ENCODE measurements at places on chromosomes 4 and X. TPM values are rescaled to one million over a fixed set of nuclear protein-coding genes. Genes with fewer than 3 reads are reported as not detected.

GAGE1 gene
- not detected for total RNA-seq

POU3F4 gene
- total RNA-seq, result not detected

NOP14 gene
- total RNA-seq, result 22.2 TPM

HSD17B13 gene
- not detected for total RNA-seq

GAGE12F gene
- not detected for total RNA-seq

ANK2 gene
- total RNA-seq, result 71.2 TPM

MAGEA1 gene
- not detected for total RNA-seq

- H3K27me3 ChIP-seq, result peaks cover 13% of the 10 kb centered on the region
- no peak overlapping the region for H3K4me3 ChIP-seq
- no peak for DNase-seq
- H3K27ac ChIP-seq, result no peak overlapping the region
- no peaks in the 10 kb centered on the region for H3K4me1 ChIP-seq
- H3K36me3 ChIP-seq, result no peaks in the 10 kb centered on the region
Observed at GRCh38 chr4:146124023-146124680, 51.4 kb upstream of the LSM6 start.

DNA sequence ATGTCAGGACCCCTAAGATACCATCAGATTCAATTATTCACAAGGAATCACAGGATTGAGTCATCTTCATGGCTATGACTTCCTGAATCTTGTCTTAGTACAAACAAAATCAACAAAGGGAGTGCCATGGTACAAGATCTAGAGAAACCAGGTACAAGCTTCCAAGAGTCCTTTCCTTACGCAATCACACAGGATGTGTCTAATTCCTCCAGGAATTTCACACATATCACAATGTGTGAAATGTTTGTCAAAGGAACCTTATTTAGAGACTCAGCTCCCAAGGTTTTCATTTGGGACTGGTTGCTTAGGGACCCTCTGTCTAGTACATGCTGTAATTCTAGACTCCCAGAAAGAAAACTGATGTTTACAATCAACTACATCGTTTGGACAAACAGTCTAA, 83.0 kb downstream of the MAB21L2 start:
- no peaks in the 10 kb centered on the region for H3K27me3 ChIP-seq
- peaks cover 2% of the 10 kb centered on the region for H3K36me3 ChIP-seq

DNA sequence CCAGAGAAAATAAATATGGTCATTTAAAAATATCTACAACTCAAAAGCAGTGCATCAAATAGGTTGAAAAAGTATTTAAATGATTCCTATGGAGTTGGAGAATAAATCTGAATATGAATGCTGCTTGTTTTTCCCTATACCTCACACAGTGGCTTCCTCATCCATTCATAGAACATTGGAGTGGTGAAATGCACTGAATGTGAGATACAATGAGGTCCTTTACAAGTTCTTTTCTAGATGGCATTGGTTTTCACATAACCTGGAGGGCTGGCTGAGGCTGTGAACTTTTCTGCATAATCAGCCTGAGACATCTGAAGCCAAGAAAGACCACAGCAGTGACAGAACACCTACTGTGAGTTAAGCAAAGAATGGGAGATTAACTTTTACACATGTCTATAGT, 279.1 kb upstream of the NRK start:
- H3K27ac ChIP-seq, result no peak overlapping the region
- no peaks in the 10 kb centered on the region for H3K36me3 ChIP-seq
- no peaks in the 10 kb centered on the region for H3K27me3 ChIP-seq
- no peak for DNase-seq

DNA sequence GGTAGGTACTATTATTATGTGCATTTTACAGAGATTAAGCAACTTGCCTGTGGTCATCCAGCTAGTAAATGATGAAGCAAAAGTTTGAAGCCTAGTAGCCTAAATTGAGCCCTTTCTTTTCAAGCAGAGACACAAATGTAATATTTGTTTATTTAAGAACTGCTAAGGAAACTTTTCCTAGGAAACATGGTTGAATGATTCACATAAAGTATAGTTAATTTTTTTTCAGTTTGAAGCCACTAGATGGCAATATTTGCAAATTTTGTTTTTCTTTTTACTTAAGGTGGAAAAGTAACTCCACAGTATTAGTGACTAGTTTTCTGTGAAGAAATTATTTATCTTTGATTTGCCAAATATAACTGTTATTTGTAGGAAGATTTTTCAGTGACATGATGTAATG, 52.8 kb upstream of the ANKRD17 start:
- no peaks in the 10 kb centered on the region for H3K27me3 ChIP-seq
- no peak overlapping the region for H3K4me3 ChIP-seq
- DNase-seq, result no peak
- H3K27ac ChIP-seq, result peak overlapping the region; percentile 0
- no peaks in the 10 kb centered on the region for H3K36me3 ChIP-seq
- H3K4me1 ChIP-seq, result peaks cover 27% of the 10 kb centered on the region

DNA sequence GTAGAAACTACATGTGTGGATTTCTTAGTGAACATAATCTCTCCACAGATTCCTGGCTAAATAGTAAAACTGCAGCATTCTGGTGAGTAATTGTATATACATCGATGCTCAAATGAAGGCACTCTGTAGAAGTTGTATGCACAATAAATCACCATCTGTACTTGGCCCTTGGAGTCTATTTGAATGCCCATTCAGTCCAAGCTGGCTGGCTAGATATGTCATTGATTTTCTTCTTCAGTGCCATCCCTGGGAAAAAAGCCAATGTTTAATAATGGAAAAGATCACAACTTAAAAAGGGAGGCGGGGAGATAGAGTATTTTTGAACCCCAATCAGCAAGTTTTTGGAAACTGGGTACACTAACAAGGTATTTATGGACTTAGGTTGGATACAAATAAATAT, 381.0 kb upstream of the TEX13C start:
- H3K27me3 ChIP-seq, result peaks cover 8% of the 10 kb centered on the region
- H3K27ac ChIP-seq, result no peak overlapping the region
- no peaks in the 10 kb centered on the region for H3K4me1 ChIP-seq
- DNase-seq, result no peak

DNA sequence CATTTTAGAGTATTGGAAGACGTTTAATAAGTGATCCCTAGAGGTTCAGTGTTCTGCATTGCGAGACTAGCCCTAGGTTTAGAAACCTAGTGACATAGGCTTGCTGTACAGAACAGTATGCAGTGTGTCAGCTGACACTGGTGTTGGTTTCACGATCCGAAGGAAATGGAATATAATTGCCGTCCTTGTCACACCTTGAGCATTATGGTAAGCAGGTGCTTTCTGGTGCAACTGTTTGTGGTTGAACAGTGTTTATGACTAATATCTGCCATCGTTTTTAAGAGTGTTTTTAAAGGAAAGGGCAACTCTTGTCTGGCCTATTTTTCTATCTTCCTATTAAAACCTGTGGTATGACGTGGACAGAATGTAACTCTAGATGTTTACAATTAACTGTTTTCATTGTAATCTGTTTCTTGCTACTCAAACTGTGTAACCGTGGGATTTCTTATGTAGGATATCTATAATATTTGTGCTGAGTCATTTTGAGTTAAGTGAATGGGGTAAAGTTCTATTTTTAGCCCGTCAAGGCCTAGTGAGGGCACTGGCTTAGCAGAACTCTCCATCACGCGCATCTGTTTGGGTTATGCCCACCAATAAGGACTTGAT, 53.8 kb upstream of the TBC1D14 start:
- no peak for DNase-seq
- no peaks in the 10 kb centered on the region for H3K27me3 ChIP-seq
- H3K4me1 ChIP-seq, result peaks cover 18% of the 10 kb centered on the region
- H3K36me3 ChIP-seq, result peaks cover 9% of the 10 kb centered on the region

DNA sequence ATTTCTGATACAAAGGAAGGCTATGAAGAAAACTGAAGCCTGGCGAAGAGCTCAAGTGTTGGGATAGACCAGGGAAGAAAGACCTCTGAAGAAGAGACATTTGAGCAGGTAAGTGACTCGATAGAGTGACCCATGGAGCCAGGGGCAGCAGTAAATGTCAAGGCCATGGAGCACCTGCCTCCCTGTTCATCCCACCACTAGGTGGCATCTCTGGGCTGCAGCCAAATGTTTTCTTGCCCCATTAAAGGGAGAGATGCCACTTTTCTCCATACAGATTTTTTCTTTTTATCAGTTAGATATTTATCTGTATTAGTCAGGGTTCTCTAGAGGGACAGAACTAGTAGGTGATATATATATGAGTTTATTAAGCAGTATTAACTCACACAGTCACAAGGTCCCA, 4.9 kb upstream of the ZNF81 start:
- no peak overlapping the region for H3K4me3 ChIP-seq
- H3K27ac ChIP-seq, result no peak overlapping the region
- no peaks in the 10 kb centered on the region for H3K27me3 ChIP-seq
- peaks cover 3% of the 10 kb centered on the region for H3K4me1 ChIP-seq

DNA sequence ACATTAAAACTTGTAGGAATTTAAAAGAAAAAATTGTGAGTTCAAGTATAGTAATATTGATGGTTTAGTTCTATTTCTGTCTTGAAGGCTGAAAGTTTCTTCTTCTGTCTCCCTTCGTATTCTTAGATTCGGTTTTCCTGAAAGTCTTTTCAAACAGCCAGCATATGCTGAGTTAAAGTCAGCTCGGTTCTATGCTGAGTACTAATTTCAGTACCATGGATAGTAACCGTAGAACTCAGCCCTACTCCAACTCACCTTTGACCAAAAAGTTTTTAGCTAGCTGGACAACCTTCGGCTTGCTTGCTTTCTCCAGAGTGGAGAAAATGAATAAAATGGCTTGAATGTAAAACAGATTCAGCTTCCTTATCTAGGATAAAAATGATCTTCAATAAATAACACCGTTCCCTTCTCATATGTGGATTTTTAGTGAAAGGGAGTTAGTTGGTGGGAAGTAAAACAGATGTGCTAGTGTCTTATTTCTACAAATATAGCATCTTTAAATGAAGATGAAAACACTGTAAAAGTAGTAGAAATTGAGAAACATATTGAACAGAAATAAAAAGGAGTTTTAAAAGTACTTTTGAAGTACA, 5.2 kb downstream of the POU4F2 start:
- peaks cover 77% of the 10 kb centered on the region for H3K27me3 ChIP-seq
- H3K27ac ChIP-seq, result no peak overlapping the region
- DNase-seq, result no peak
- peaks cover 20% of the 10 kb centered on the region for H3K4me1 ChIP-seq
- H3K36me3 ChIP-seq, result peaks cover 3% of the 10 kb centered on the region

GRCh38 chr4:17580969-17581368, 4.0 kb downstream of the LAP3 start:
- no peak for DNase-seq
- H3K27me3 ChIP-seq, result no peaks in the 10 kb centered on the region
- peaks cover 24% of the 10 kb centered on the region for H3K4me1 ChIP-seq
- peaks cover 15% of the 10 kb centered on the region for H3K36me3 ChIP-seq
- peak overlapping the region; percentile 43 for H3K27ac ChIP-seq
- H3K4me3 ChIP-seq, result no peak overlapping the region

DNA sequence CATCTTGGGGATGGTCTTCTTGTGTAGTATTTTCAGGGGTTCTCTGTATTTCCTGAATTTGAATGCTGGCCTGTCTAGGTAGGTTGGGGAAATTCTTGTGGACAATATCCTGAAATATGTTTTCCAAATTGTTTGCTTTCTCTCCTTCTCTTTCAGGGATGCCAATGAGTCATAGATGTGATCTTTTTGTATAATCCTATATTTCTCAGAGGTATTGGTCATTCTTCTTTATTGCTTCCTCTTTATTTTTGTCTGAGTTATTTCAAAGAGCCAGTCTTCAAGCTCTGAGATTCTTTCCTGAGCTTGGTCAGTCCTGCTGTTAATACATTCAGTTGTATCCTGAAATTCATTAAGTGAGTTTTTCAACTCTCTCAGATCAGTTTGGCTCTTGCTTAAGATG, 73.1 kb downstream of the MAMLD1 start:
- DNase-seq, result no peak
- no peak overlapping the region for H3K4me3 ChIP-seq
- no peak overlapping the region for H3K27ac ChIP-seq
- H3K4me1 ChIP-seq, result peaks cover 8% of the 10 kb centered on the region
- no peaks in the 10 kb centered on the region for H3K27me3 ChIP-seq
- H3K36me3 ChIP-seq, result no peaks in the 10 kb centered on the region

DNA sequence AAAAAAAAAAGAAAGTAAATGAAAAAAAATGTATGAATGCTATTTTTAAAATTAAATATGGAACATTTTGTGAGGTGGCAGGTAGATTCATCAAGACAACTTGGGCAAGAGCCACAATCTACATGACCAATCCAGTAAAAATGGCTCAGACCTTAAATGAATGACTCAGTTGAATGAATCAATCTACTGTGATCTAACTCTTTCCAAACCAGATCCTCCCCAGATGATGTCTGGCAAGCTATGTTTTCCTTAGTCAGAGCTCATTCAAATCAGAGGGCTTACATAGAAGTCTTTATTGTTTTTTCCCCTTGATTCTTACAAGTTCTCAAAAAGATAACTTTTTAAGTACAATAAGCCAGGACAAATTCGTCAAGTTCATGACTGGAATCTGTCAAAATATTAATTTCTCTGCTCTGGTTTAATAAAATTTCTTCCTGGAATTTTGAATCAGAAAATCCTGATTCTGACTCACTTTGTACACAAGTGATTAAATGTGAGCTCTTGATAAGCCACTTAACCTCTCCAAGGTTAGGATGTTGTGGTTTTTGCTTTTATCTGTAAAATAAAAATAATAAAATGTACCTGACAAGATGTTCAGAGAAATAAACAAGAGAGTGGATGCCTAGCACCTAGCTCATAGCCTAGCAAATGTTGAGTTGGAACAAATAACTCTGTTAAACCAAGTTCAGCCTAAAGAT, 105.6 kb upstream of the SMIM31 start:
- no peaks in the 10 kb centered on the region for H3K36me3 ChIP-seq
- no peak overlapping the region for H3K4me3 ChIP-seq
- peaks cover 3% of the 10 kb centered on the region for H3K4me1 ChIP-seq
- no peak overlapping the region for H3K27ac ChIP-seq

GRCh38 chr4:185508181-185508580, 27.1 kb downstream of the PDLIM3 start:
- no peak for DNase-seq
- H3K4me3 ChIP-seq, result no peak overlapping the region
- H3K4me1 ChIP-seq, result peaks cover 23% of the 10 kb centered on the region

- DNase-seq, result no peak
- H3K4me1 ChIP-seq, result no peaks in the 10 kb centered on the region
- peaks cover 3% of the 10 kb centered on the region for H3K27me3 ChIP-seq
- H3K36me3 ChIP-seq, result no peaks in the 10 kb centered on the region
- H3K4me3 ChIP-seq, result no peak overlapping the region
- no peak overlapping the region for H3K27ac ChIP-seq
Observed at GRCh38 chr4:98963538-98964433, 31.7 kb upstream of the METAP1 start.

- peak overlapping the region; percentile 65 for H3K27ac ChIP-seq
- no peak for DNase-seq
- H3K27me3 ChIP-seq, result no peaks in the 10 kb centered on the region
- no peaks in the 10 kb centered on the region for H3K36me3 ChIP-seq
- peaks cover 77% of the 10 kb centered on the region for H3K4me1 ChIP-seq
Observed at GRCh38 chr4:147780137-147780777, 48.4 kb downstream of the ARHGAP10 start.

- no peaks in the 10 kb centered on the region for H3K27me3 ChIP-seq
- H3K36me3 ChIP-seq, result no peaks in the 10 kb centered on the region
- H3K4me1 ChIP-seq, result no peaks in the 10 kb centered on the region
Observed at GRCh38 chrX:135185795-135186443, 14.7 kb upstream of the CT55 start.
